Stimulated activated naive CD4-positive, alpha-beta T cell (primary cell): ENCODE measurements at places on chromosomes 6 and 20.

DNA sequence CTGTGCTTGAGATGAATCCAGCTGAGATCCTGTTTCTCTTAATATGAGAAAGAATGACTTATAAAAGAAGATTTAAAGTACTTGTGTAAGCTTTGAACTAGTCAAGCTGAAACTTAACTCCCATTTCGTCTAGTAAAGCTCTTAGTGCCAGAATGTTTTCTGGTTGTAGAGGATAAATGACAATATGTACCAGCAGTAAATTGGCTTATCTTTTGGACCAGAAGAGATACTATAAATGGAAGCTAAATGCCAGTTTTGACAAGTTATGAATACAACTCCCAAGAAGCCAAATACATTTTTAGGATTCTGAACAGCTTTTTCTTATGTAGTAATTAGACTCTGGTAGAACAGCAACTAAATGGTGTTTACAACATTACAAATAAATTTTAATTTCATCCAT is 608.7 kb downstream of the EYS start:
- DNase-seq: no peak

DNA sequence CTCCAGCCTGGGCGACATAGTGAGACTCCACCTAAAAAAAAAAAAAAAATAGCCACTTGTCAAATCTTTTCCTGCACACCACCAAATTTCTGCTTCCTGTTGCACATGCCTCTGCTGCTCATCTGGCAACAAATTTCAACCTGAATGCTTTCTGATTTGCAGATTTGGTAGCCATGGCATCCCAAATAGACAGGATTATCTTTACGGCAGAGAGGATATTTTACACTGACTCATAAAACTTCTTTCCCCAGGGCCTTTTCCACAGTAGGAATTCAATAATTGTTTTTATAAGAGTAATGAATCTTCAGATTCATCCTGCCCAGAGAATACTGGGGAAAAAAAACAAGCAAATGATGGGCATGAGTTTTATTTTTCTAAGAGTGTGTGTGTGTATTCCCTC is 264.6 kb downstream of the FRK start:
- no peak for DNase-seq

DNA sequence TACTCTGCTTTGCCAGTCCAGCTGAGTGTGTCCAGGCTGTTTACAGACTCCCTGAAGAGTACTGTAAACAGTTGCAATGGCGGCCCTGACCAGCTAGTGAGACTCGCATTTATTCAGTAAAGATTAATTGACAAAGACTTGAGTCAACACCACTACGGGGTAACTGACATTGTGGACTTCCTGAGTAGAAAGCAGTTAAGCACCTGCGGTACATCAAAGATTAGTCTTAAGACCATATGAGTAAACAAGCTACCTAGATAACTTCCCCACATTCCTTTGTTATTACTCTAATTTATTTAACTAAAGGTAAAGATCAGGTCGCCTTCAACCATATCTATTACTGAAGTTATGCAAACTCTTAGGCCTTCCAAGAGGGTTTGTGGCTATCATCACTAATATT is 12.6 kb downstream of the VPS52 start:
- no peak for DNase-seq

- no peak for DNase-seq
These were observed 17.3 kb upstream of the TXLNB start for GRCh38 chr6:139308936-139309603.

DNA sequence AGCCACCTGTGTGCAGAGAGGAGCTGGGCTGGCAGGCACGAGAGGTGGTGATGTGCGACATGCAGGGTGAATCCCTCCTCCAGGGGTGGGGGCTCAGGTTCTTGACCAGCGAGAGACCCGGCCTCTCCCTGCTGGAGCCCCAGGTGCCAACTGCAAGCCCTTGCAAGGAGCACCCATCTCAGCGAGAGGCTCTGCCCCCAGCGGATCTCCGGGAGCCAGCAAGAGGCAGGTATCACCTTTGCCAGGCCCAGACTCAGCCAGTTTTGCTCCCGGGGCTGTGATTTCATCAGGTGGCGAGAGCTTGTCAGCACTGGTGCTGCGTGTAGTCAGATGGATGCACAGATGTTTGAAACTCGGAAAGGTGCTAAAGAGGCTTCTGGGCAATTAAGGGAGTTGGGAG is 87.7 kb downstream of the TFAP2C start:
- no peak for DNase-seq

DNA sequence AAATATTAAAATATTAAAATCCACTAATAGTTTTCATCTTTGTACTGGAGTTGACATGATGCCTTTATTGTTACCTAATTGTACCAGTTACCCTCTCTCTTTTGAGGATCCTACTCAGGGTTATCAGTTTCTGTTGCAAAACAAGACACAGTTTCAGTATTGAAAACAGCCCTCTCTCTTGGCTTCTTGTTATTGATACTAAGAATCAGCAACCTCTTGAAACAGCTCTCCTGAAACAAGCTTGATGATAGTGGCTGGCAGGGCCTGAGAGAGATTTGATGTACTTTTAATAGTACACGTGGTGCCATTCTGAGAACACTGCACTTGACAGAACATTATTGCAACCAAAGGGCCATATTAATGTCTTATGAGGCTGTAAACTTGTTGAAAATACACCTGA is 64.9 kb upstream of the MEI4 start:
- no peak for DNase-seq

GRCh38 chr6:135798751-135799515 is 52.6 kb upstream of the PDE7B start:
- DNase-seq: no peak

DNA sequence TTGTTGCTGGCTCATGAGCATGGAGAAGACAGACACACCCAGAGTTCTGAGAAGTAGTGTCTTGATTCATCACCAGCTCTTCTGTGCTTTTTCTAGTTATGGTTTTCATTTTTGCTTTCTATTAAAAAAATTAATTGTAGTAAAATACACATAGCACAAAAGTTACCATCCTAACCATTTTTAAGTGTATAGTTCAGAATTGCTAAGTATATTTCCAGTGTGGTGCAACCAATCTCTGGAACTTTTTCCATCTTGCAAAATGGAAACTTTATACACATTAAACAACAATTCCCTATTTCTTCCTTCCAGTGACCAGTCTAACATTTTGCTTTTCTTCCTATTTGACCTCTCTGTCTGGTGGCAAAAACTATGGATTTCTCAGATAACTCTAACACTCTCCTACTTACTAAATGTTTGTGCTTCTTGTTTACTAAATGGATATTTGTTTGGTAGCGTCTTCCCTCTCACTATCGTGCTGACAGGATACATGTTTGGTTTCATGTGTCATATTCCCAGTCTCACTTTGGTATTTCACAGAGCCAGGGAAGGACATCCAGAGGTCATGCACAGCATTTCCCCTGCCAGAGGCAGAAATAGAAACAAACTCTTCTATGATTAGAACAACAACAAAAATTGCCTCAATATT is 40.6 kb downstream of the TXLNB start:
- DNase-seq: no peak

- DNase-seq: peak; percentile 15
These were observed 97.7 kb downstream of the KCNB1 start for GRCh38 chr20:49384437-49385434.

GRCh38 chr6:136115941-136116340 is 134.2 kb downstream of the MTFR2 start:
- no peak for DNase-seq

- no peak for DNase-seq
These were observed 22.4 kb downstream of the MANBAL start for GRCh38 chr20:37311710-37312355.

- DNase-seq: no peak
These were observed 14.0 kb downstream of the PPARD start for GRCh38 chr6:35356391-35356790.

- DNase-seq: no peak
These were observed 29.3 kb downstream of the GCM1 start for GRCh38 chr6:53119349-53119748.

GRCh38 chr6:44002067-44002592 is 125.1 kb downstream of the MRPL14 start:
- DNase-seq: no peak

- no peak for DNase-seq
These were observed 151.3 kb downstream of the CDC5L start for GRCh38 chr6:44538807-44539201.

GRCh38 chr6:15508441-15508871 is 154.4 kb downstream of the DTNBP1 start:
- DNase-seq: no peak

- DNase-seq: no peak
These were observed 38.2 kb downstream of the FAM184A start for GRCh38 chr6:119040229-119040628.

GRCh38 chr20:50848846-50849673 is 54.2 kb downstream of the BCAS4 start:
- no peak for DNase-seq

- no peak for DNase-seq
These were observed 83.5 kb upstream of the SPTLC3 start for GRCh38 chr20:12925210-12925755.

- peak; percentile 24 for DNase-seq
These were observed 8.8 kb upstream of the CEP85L start for GRCh38 chr6:118660218-118660569.

GRCh38 chr6:17204533-17204932 is 76.6 kb upstream of the RBM24 start:
- no peak for DNase-seq

DNA sequence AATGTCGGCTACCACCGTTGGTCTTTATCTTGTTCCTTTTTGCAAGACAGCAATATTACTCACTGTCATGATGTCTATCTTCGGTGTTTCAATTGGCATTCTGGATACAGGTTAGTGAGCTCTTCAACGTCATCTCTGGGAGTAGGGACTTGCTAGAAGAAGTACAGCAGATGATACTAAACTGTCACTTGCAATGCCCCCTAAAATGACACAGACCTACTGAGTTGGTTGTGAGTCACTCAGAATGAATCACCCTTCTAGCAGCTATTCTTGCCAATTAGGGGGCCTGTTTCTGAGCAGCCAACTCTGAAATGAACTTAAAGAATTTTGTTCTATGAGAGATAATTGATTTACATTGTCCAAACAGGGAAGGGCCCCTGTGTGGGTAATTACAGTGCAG is 176.5 kb downstream of the SLC16A10 start:
- no peak for DNase-seq

DNA sequence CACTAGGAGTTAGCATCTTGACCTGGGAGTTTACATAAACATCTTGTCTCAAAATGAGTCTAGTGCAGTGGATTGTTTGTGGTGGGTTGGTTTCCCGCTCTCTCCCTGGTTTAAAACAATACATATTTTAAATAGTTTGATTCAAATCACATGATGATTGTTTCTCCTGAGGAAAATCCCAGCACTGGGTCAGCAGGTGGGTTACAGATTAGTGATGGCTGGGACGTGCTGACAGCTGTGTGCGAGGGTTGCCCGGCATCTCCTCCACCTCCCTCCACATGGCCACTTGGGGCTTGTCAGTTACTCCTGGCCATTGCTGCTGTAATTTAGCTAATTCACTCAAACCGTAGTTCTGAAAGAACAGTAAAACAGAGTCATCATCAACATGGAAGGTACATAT is 306.4 kb upstream of the CITED2 start:
- no peak for DNase-seq

GRCh38 chr20:46774236-46774635 is 64.8 kb downstream of the SLC2A10 start:
- DNase-seq: no peak

- no peak for DNase-seq
These were observed 26.9 kb upstream of the FANCE start for GRCh38 chr6:35425284-35425683.

DNA sequence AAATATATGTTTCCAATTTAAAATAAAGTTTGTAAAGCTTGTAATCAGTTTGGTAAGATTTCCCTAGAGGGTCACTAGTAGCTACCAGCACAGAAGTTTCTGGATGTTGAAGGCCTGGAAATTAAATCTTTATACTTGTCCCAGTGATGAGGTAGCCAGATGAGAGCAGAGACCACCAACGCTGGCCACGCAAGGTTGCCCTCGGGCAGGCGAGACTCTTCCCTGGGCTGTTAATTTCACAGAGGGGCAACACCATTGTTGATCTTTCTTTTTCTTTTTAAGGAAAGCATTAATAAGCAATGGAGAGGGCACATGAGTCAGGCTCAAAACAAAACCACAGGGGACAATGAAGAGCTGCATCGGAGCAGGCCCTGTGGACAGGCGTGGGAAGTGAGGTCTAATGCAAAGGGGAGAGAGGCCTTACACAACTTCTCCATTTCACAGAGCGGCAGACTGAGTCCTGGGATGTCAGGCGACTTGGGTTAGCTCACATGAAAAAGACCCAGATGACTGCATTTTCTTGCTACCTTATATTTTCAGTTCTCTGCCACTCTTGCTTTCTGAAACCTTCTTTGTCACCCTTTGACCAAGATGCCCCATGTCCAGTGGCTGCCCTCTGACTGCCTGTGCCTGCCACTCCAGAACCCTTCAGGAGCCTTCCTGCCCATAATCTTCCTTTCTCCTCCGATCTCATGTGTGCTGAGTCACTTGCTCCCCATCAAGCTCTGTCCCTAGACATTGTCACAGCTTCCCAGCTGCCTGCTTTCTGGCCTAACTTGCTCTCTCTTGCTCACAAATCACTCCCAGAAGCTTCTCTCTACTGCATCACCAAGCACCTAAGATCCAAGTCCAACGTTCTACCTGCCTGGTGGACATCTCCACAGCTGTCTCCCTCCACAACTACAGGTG is 107.7 kb upstream of the CDYL start:
- DNase-seq: no peak

GRCh38 chr6:156982168-156982567 is 205.0 kb downstream of the ARID1B start:
- DNase-seq: no peak

DNA sequence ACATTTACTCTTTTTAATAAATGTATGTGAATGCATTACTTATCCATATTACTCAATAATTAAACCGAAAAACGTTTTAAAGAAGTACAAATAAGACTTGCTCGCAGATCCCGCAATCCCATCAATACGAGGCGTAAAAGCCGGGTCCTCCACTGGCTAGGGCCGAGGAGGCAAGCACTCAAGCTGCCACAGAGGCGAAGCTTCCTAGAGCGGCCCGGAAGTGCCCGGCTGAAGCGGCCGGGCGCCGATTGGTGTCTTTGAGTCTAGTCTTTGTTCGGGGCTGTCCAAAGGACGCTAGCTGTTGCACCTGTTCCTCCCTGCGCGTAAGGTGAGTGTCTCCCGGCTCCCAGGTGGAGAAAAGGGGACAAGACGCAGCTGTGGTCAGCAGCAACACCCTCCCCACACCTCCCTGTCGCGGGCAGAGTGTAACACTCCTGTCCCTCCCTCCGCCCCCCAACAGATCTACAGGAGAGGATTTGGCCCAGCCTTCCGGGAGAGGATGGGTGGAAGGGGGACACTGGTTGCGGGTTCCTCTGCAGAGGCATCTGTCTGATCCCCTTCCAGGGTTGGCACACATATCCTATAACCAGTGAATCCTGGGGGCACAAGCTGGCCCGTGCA is at the start of gene ZSCAN16:
Gene ZSCAN16, plus strand, starts transcription at position 260 of the 621 bp plus-strand sequence. CDS start 835 bp downstream, outside the sequence.
- peak; percentile 60 for DNase-seq

DNA sequence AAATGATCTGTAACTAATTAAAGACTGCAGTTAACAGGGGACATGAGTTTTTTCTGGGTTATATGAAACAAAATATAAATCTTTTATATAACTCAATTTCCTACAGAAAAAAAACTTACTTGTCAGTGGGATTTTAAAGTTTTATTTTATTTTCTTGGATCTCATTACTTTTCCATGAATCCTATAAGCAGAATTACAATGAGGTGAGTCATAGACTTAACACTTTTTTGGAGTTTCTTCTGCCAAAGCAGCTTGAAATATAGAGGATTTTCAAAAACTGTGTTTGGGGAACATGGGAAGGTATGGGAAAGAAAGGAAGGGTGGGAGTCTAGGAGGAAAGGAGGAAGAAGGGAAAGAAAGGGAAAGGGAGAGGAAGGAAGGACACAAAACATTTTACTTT is 130.7 kb downstream of the AIG1 start:
- DNase-seq: no peak

- DNase-seq: no peak
These were observed 6.0 kb upstream of the FOXS1 start for GRCh38 chr20:31851240-31851955.
